ENCODE measurements at places on chromosomes 5 and 9.
A peak's percentile ranks its signal among the peaks of the same experiment; 100 is the strongest.

DNA sequence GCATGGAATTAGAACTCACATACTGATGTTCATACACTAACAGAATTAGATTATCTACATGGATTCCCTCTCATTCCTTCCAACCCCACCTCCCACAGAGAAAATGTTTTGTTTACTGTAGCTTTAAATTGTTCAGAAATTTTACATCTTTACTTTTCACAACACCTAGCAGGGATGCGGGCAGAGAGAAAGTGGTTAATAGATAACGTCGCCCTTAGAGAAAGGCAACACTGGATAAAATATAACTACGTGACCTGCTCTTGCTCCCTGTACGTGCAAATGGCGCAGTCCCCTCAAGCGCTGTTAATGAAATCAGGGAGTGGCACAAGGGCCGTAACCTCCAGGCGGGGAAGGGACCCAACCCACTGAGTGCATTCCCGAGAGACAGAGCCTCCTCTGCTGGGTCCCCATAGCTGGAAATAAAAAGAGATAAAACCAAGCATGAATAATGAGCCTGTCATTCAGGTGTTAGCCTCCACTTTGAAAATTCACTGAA is 125.3 kb upstream of the DAPK1 start:
- DNase-seq: no peak

GRCh38 chr9:136049491-136050265 is 45.4 kb downstream of the NACC2 start:
- DNase-seq: no peak

DNA sequence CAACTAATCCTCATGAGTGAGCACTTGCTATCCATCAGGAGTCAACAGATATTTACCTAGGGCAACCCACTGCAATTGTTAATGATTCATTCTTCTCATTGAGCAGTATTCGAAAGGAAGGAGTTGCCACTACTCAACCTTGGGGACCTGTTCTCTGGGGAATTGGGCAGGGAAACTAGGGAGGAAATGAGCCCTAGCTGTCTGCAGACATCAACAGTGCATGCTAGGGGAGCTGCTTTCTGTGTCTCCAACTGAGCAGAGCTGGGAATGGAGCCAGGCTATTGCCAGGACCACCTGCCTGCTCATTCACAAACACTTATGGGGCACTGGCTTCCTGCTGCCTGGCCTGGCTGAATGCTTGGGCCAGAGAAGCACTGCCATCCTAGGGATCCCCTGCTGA is 183.4 kb downstream of the TMEM38B start:
- DNase-seq: no peak

- DNase-seq: no peak
These were observed 1467.6 kb downstream of the MAT2B start for GRCh38 chr5:164972973-164973372.

GRCh38 chr9:126228781-126229444 is 97.7 kb upstream of the MVB12B start:
- peak; percentile 54 for DNase-seq

- no peak for DNase-seq
These were observed 14.9 kb upstream of the TCOF1 start for GRCh38 chr5:150342583-150342982.

- no peak for DNase-seq
These were observed 31.9 kb upstream of the GABRP start for GRCh38 chr5:170751631-170752030.

DNA sequence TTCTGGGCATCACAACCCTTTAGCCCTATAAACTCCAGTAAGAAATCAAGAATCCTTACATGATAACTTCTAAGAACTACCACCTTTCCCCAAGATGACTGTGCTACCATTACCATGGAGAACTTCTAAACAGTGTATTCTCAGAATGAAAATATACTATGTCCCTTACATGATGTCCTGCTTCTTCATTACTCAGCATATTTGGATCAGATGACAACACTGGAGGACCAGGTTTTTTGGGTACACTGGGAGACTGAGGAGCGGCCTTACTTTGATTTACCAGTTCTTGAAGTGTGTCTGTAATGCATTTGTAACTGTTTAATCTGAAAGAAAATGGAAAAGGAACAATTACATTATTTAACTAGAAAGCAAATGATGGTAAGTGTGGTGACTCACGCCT is 55.7 kb upstream of the CPLANE1 start:
- no peak for DNase-seq

DNA sequence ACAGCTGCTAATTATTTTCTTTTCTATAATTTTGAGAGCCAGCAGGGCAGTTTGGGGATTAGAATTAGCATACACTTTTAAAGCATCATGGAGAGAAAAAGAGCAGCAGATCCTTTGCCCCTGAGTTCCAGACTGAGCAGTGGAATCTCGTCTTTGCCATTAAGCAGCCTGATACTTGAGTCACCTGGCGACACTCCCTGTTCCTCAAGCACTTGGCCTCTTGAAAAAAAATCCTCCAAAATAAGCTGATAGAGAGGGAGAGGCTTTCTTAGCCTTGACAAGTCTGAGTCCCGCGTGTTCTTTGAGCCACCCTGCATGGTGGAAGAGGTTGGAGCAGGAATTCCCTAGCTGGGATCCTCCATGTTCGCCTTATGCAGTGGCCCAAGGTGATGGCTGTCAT is 398.3 kb downstream of the IRX2 start:
- no peak for DNase-seq

- no peak for DNase-seq
These were observed 162.0 kb downstream of the SMARCA2 start for GRCh38 chr9:2177121-2177520.

DNA sequence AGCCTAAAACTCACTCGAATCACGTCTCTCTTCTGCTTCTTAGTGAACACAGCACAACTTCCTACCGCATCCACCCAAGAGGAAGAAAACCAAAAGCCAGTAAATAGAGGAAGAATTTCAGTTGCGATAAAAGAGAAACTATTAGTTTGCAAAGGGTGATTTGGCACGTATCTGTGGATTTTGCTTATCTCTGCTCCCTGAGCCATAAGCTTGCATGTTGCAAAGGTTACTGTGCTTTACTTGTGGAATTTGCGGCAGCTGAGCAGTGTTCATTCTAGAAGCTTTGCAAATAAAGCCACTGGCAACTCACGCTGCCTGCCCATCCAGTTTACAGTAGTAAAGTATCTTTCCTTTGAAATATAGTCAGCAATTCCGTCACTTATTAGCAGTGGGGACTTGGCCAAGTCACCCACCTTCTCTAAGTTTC is 149.0 kb upstream of the PCA3 start:
- DNase-seq: no peak

GRCh38 chr5:90868799-90869198 is 310.2 kb downstream of the ADGRV1 start:
- no peak for DNase-seq

GRCh38 chr9:389159-389558 is 174.5 kb downstream of the DOCK8 start:
- DNase-seq: no peak

DNA sequence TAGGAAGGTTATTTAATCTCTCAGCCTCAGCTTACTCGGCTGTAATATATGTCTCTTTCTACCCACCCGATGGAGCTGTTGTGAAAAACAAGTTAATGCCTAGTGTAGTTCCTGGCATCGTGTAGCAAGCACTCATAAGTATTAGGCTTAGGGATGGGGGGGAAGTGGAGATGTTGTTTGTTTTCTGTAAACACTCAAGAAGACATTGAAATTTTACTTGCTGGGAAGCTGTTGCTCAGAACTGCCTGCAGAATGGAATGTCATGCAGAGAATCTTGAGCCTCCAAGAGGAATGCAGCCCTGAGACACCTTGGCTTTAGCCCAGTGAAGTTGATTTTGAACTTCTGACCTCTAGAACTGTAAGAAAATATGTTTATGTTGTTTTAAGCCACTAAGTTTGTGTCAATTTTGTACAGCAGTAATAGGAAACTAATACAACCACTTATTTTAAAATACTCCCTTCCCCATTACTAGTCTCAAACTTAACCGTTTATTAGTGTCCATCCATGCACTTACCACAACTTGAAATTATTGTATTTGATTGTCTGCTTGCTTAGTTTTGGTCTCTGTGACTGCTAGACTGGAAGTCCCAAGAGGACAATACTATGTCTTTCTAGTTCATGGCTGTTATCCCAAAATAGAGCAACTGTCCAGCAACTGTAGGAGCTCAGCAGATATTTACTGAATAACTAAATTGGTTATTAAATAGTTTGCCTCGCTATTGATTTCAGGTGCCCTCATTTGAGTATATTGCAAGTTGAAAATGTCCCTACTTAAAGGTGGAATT is 53.8 kb downstream of the MFAP3 start:
- no peak for DNase-seq
